ENCODE measurements at places on chromosomes 3 and 15.

- no peak for DNase-seq
These were observed 13.6 kb upstream of the ZNF774 start for GRCh38 chr15:90338532-90338931.

DNA sequence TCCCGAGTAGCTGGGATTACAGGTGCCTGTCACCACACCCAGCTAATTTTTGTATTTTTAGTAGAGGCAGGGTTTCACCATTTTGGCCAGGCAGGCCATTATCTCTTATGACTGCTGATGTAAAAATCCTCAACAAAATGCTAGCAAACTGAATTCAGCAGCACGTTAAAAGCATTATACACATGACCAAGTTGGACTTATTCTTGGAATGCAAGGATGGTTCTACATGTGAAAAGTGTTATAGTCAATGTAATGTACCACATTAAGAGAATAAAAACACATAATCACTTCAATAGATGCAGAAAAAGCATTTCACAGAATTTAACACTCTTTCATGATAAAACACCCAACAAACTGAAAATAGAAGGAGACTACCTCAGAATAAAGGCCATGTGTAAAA is 20.2 kb downstream of the RNF13 start:
- no peak for DNase-seq

DNA sequence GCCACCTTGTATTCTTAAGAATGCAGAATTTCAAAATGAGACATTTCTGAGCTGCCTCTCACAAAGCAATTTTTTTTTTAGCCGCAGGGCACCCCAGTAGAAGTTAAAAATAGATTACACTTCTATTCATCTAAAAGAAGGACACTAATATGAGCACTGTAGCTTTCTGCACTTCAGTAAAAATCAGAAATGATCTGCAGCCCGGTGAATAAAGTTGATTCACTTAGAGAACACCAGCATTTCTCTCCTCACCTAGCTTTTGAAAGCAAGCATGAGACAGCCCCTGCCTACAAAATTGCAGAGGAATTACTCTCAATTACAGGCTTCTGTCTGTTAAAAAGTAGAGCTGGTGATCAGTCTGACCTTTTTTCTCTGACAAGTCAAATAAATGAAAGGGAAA is 1062.4 kb downstream of the FHIT start:
- DNase-seq, result no peak

DNA sequence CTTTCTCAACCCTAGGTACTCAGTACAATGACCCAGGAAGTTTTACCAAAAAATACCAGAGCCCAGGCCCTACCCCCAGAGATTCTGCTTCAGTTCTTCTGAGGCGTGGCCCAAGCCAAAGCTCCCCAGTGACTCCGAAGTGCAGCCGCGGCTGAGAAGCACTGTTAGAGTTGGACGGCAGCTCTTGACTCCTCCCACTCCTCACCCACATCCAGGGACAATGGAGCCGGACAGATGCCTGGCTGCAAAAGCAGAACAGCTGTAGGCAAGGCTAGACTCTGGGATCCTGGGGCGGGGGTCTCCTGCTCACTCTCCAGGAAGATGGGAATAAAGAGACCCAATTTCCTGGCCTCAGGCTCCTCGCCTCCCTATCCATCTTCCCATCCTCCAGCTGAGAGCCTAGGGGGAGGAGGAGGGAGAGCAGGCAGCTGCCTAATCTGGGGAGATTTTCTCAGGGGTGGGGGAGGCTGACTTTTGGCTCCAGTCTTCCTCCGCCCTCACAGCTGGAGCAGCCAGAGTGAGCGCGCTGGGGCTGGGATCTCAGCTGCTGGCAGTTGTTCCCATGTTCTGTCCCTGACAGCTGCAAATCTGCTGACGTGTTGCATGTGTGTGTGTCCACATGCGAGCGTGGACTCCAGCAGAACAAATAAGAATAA is 223.8 kb downstream of the OPA1 start:
- DNase-seq, result no peak

GRCh38 chr3:71707595-71707994 is 17.6 kb downstream of the EIF4E3 start:
- DNase-seq, result no peak

DNA sequence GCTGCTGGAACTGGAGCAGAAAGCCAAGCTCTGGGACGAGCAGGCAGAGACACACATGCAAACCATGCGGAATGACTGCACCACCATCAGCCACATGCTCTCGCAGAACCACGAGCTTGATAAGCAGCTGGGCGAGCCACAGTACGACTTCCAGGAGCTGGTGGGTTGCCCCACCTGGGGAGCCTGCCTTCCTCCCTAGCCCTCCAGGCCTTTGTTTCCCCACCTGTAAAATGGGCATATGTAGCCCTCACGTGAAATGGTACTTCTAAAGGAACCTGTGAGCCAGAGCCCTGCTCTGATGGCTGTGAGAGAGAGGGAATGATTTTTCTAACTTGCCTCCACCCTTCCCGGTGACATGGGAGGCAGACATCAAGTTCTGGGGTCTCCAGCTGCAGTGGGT is 44.6 kb upstream of the GOLGA6B start:
- DNase-seq, result no peak

GRCh38 chr3:150391161-150391560 is 16.9 kb upstream of the TSC22D2 start:
- no peak for DNase-seq

- DNase-seq, result no peak
These were observed 18.6 kb downstream of the RNU5B-1 start for GRCh38 chr15:65323071-65323511.

- no peak for DNase-seq
These were observed 21.0 kb upstream of the POLR2M start for GRCh38 chr15:57685306-57686095.

GRCh38 chr15:62909257-62909656 is 133.3 kb upstream of the TPM1 start:
- no peak for DNase-seq

- DNase-seq, result no peak
These were observed 1.3 kb upstream of the MEF2A start for GRCh38 chr15:99564221-99565048.

DNA sequence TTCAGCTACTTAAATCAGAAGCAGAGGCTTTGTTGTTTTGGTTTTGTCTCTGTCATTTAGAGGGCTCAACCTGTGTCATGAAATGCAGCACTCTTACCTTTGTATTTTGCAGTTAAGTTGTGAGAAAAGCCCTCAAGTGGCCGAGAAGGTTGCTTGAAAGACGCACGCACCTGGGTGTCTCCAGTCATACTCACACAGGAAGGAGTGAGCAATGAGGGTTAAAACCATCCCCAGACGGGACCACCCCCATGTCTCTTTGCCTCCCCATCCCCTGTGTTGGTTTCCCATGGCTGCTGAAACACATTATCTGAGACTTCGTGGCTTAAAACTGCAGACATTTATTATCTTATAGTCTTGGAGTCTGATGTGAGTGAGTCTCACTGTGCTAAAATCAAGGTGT is 376.1 kb upstream of the CFAP20DC start:
- no peak for DNase-seq

DNA sequence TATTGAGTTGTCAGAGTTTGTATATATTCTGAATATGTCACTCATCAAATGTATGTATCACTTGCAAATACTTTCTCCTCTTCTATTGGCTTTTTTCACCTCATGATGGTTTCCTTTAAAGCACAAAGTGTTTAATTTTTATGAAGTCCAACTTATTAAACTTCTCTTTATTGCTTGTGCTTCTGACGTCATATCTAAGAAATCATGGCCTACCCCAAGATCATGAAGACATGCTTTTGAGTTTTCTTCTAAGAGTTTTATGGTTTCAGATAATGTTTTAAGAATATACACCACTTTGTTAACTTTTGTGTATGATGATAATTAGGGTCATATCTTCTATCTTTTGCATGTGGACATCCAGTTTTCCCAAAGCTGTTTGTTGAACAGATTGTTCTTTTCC is 417.2 kb upstream of the ATP10A start:
- no peak for DNase-seq

DNA sequence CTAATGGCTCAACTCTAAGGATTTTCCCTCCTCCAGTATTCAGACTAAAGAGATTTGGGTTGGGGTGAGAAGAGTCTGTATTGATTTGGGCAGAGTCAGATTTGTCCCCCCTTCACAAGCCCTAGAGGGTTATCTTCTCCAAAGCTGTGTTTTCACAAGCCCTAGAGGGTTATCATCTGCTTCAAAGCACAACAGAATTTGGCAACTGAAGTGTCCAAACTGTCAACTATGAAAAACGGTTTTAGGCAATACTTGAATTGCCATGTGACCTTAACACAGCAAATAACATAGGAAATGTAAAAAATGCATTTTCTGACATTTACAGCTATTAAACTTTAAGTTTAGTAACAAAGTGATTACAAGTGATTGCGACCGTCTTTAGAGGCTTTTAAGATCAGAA is 119.9 kb downstream of the IMPG2 start:
- no peak for DNase-seq

DNA sequence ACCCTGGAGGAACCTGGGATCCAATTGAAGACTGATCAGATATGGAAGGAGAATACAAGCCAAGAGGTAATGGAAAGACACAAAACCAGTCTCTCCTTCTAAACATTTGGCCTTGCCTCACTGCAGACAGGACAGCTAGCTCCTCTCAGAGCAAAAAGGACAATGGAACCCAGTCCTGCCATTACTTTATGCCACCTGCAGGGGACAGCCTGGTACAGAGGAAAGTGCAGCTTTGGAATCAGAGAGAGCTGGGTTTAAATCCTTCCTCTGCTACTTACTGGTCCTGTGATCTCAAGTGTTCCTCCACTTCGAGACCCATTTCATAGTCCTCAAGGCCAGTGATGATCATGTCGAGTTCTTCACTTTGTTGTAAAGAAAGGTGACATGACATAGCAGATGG is 159.4 kb upstream of the SMAD3 start:
- peak; percentile 8 for DNase-seq

- no peak for DNase-seq
These were observed 37.9 kb downstream of the PARP15 start for GRCh38 chr3:122615303-122615702.
